Stimulated activated naive CD8-positive, alpha-beta T cell treated with anti-CD3 and anti-CD28 coated beads, Interleukin-15, amount 100 ng/mL, for 72 hours (primary cell): ENCODE measurements at places on chromosomes 5 and 9.

GRCh38 chr9:19379697-19380046 is 364 bp downstream of the RPS6 start:
- DNase-seq, result no peak

- no peak for DNase-seq
These were observed 30.9 kb downstream of the NR4A3 start for GRCh38 chr9:99852617-99853016.

DNA sequence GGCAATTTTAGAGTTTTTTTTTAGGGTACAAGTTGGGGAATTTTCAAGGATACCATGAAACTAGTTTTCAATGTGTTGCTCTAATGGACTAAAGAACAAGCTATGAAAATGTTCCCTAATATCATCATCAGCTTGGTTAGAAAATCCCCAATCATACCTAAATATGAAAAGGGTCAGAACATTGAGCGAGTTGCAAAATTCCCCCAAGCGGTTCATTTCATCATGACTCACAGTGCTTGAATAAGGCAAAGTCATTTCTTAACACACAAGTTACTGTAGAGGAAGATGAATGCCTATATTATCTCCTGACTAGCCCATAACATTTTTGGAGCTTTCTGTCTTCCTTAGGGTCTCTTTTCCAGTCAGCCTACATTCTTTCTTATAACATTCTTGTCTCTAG is 62.7 kb downstream of the ST8SIA4 start:
- DNase-seq, result peak; percentile 12

- DNase-seq, result no peak
These were observed 141.1 kb downstream of the ENTREP1 start for GRCh38 chr9:69466151-69466550.

- no peak for DNase-seq
These were observed 130.9 kb downstream of the COX7C start for GRCh38 chr5:86748538-86749105.

GRCh38 chr9:91562416-91562815 is 138.8 kb upstream of the NFIL3 start:
- no peak for DNase-seq

- DNase-seq, result no peak
These were observed 294.8 kb upstream of the KLF4 start for GRCh38 chr9:107784235-107784958.

DNA sequence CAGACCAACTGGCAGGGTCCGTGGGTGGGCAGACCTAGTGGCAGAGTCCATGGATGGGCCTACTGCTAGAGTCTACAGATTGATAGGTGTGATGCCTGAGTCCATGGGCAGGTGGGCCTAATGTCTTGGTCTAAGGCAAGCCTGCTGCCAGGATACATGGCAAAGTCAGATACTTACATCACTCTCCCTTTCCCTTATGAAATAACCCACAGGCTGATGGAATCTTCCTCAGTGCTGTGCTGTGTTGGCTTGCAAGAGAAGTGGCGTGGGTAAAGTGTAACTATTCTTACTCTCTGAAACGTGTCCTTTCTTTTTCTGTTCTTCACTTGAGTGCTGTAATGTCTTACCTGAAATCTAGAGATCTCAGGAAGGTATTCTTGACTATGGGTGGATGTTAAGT is 67.3 kb upstream of the ADRB2 start:
- no peak for DNase-seq

DNA sequence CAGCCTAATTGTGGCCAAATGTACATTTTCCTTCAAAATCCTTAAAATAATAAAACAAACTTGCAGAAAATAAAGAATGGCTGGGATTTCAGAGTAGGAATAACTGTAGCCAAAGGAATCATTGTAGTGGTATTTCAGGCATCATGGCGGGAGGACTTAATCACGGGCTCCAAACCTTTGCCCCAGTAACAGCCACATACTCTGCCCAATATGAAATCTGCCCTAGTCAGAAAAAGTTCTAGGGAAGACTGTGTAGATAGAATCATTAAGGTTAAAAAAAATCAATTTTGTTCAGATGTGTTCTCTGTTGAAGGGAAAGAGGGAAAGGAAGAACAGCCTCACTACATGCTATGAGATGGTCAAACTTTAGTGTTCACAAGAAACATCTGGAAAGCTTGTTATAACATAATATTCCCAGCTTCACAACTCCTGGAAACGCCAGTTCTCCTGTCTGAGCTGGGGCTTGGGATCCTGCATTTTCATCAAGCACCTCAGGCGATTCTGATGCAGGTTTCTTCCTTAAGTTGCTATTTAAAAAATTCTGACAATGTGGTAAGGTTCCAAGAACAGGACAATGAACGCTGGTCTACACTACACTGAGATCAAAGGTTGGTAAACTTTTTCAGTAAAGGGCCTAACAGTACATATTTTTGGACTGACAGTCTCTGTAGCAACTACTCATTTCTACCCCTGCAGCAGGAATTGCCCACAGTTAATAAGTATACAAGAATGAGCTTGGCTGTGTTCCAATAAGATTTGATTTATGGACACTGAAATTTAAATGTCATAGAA is 87.9 kb downstream of the CEMIP2 start:
- no peak for DNase-seq

- peak; percentile 38 for DNase-seq
These were observed 33.2 kb downstream of the GRIN3A start for GRCh38 chr9:101705135-101705661.

- DNase-seq, result no peak
These were observed at the start of gene RASA1 for GRCh38 chr5:87267574-87268125. RASA1 (plus strand) TSS chr5:87267883; CDS start chr5:87268452, 569 bp downstream.

DNA sequence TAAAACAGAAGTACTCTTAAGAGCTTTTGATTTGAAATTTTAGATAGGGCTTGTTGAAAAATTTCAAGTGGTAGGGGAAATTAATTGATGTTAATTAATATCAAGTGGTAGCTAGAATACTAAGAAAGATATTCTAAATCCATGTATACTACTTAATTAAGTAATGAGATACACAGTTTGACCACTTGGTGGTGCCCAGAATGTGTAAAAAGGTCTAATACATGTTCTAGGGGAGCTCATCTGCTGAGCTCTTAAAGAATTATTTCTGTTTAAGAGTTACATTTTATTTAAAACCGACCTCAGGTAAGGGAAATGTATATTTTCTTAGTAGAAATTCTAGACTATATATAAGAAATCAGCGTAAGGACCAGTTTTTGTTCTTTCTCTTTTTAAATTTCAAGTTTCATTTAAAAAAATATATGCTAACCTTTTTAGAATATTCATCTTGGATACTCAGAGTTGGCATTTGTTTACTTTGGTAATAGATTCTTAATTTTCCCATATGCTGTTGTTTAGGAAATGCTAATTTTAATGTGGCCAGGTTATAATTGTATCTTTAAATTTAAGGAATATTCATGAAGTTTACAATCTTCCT is 61.5 kb downstream of the LNPEP start:
- no peak for DNase-seq

GRCh38 chr9:134620751-134621557 is 20.6 kb upstream of the COL5A1 start:
- DNase-seq, result no peak

GRCh38 chr5:1168796-1169195 is 32.6 kb upstream of the SLC6A19 start:
- DNase-seq, result no peak
